ENCODE measurements at places on chromosomes 12 and 14. TPM values are rescaled to one million over a fixed set of nuclear protein-coding genes. Genes with fewer than 3 reads are reported as not detected.

CAPZA3 gene
- not detected for total RNA-seq

DPPA3 gene
- not detected for total RNA-seq

ZCRB1 gene
- 61.1 TPM for total RNA-seq

PPP2R3C gene
- 26.0 TPM for total RNA-seq

ARL1 gene
- total RNA-seq = 67.4 TPM

All from A549 treated with dexamethasone at 1 μM for 4 hours (cell line).